ENCODE measurements at places on chromosomes 7 and 10.
A peak's percentile ranks its signal among the peaks of the same experiment; 100 is the strongest.

GRCh38 chr10:119421891-119422681 is 120.4 kb downstream of the RGS10 start:
- no peak for DNase-seq

GRCh38 chr10:35895331-35895730 is 253.2 kb upstream of the FZD8 start:
- no peak for DNase-seq

DNA sequence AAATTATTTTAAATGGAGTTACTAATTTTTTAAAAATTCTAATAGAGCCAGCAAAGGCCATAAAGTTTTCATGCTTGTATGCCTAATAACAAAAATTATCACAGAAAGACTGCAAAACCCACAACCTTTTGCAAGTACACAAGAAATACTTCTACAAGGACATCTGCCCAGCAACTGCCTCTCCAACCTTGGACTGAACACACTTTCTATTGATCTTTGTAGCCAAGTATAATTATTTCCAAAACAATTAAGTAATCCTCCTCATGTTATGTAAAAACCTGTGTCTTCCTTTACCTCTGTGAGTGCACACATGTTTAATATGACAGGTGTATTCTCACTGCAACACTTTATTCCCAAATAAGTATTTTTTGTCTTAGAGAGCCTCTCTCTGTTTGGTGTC is 16.6 kb upstream of the ACSM6 start:
- DNase-seq = no peak

DNA sequence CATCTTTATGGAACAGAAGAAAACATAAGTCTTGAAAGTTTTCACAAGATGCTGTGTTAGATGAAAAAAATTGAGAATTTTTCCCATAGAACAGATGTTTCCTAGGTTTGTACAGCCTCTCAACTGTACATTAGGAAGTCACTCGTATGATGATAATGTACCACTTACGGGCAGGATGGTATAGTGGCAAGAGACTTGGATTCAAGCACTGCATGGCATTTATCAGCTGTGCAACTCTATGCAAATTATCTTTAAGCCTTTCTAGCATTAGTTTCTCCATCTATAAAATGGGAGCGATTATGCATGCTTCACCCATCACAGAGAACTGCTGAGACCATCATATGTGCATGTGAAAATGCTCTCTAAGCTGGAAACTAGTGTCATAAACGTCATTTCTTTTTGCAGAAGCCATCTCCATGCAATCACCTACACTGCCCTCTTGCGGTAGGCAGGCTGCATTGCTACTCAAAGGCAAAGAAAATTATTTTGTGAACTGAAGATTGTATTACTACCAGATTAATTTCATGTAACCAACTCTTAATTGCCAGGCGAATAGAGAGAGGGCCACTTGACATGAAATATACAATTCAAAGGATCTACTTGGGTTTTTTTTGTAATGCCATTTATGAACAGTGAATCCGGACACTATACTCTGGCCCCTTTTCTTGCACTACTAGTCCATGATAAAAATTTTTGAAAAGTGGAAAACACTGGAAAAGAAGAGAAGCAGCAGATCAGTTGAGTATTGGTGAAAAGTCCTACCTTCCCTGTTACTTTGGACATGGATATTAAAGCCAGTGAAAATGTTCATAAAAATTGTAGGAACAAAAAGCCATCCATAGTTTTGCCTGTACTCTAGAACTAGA is 102.3 kb downstream of the JAZF1 start:
- peak; percentile 31 for DNase-seq

- DNase-seq = no peak
These were observed 9.0 kb upstream of the PIP4K2A start for GRCh38 chr10:22723343-22723779.

Measured in posterior cingulate gyrus (tissue), 11 donors.